Stimulated activated CD8-positive, alpha-beta memory T cell treated with anti-CD3 and anti-CD28 coated beads, Interleukin-7, amount 100 ng/mL, for 1 hour (primary cell): ENCODE measurements at places on chromosomes 6 and 20.

DNA sequence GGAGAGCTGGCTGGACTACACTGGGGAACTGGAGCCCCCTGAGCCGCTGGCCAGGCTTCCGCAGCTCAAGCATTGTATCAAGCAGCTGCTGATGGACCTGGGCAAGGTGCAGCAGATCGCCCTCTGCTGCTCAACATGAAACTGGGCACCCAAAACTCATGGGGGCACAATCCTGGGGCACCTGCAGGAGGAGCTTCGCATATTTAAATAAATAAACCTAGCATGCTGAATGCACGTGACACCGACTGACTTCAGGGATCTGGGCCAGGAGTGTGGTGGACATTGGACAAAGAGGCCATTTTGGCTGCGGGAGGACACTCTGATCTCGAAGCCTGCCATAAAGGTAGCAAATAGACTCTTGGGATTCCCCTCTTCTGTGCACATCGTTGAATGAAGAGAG is 6.8 kb downstream of the SCAND1 start:
- no peak for DNase-seq

GRCh38 chr6:88869263-88870020 is 94.0 kb downstream of the RNGTT start:
- no peak for DNase-seq

- DNase-seq = no peak
Measured at GRCh38 chr6:78701407-78701806, 165.9 kb upstream of the IRAK1BP1 start.

- peak; percentile 26 for DNase-seq
Measured at GRCh38 chr6:27388293-27389197, at the start of gene ZNF391. ZNF391 (plus strand) TSS chr6:27388759; CDS start chr6:27400371, 11,612 bp downstream.
